Right renal pelvis (tissue), 4 donors: ENCODE measurements at places on chromosomes 4 and X.
A peak's percentile ranks its signal among the peaks of the same experiment; 100 is the strongest.

GRCh38 chrX:52979993-52980392, 21.7 kb upstream of the FAM156A start:
- no peak for DNase-seq

DNA sequence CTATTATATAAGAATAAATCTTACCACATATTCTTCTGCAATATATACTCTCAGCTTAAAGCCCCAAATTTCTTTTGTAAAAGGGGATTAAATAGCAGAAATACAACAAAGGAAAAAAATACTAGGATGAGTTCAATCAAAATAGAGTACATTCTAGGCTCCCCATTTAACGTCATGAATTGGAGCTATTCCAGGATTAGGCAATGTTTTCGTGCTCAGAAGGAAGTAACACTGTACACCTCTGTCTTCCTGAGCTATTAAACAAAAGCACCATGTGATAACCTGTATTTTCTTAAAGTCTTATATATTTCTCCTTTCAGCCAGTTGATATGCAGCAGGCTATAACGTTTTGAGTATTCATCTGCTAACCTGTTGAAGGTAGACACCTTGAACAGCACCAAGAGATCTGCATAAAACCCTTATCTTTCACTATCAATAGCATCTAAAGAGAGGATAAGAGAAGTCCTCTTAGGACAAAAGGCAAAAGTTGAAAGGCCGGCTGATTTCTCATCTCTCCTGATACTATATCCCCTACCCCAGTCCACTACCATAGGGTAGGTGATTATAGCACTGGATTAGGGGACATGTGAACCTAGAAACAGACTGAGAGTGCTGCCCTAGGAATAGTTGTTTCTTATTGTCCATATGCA, 31.5 kb downstream of the TEC start:
- no peak for DNase-seq

DNA sequence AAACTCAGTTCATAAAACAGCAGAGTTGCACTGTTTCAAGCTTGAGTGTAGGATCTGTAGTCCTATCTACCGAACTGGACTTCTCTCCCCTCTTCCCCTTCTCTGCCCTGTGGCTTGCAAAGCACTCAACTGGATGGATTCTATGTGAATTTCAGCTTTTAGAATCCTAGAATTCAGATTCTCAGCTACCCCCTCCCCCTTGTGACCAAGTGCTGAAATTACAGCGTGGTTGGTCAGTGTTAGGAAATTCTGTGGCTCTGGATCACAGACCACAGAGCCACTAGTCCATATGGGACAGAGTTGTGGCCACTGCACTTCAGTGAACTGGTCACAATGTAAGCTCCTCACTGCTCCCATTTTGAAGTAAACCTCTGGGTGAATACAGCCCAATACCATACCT, 64.6 kb upstream of the TRPC5 start:
- DNase-seq: no peak

- DNase-seq: no peak
These were observed 28.6 kb upstream of the INPP4B start for GRCh38 chr4:142874684-142875083.

GRCh38 chrX:30010471-30010870, 204.9 kb upstream of the MAGEB2 start:
- no peak for DNase-seq

DNA sequence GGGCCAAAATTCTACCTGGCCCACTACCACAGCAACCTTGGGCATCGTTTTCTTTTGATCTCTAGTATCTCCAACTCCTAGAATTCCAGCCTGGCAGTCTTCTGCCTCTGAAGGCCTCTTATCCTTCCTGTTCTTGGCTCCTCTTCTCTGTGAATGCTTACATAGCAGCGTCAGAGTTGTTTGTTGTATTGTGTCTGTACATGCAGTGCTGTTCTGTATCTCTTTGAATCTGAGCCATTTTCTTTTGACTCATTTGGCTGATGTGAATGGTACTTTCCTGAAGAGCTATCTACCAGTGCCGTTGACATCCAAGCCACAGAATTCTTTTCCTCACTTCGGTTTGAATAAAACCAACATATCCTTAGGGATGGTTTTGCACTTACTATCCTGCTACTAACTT, 79.2 kb downstream of the TMEM164 start:
- DNase-seq: no peak

DNA sequence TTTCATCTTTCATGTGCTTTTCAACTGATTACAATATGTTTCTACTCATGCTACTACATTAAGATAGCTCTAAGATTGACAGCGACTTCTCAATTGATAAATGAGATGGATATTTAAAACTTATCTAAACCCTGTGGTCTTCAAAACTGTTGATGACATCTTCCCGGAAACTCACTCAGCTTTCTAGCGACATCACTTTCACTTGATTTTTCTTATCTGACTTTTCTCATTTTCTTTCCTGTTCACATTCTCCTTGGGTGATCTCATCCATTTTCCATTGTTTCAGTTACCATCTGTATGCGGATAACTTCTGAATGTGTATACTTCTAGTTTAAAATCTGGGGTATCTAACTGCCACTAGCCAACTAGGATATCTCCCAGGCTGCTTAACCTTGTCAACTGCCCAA, 3.1 kb downstream of the POLR2B start:
- DNase-seq: no peak

DNA sequence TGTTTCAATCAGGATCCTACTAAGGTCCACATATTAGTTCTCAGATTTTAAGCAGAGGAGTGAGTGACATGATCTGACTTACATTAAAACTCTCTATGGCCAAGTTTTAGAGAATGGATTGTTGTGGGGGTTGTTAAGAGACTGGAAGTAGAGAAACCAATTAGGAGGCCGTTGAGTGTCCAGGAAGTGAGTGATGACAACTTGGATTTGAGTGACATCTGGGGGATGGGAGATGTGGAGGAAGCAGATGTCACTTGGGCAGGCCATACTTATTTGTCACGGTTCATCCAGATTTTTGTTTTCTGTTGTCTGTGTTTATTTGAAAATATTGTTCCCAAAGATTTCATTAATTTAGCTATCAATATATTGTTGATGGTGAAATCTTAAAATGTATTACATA, 28.3 kb downstream of the ADD1 start:
- DNase-seq: no peak

GRCh38 chr4:40990236-40990898, 224.0 kb downstream of the APBB2 start:
- DNase-seq: no peak

- DNase-seq: peak; percentile 43
These were observed 2.2 kb downstream of the MAMLD1 start for GRCh38 chrX:150365051-150365989.

- no peak for DNase-seq
These were observed 44.1 kb downstream of the TMEM164 start for GRCh38 chrX:110046971-110047370.

DNA sequence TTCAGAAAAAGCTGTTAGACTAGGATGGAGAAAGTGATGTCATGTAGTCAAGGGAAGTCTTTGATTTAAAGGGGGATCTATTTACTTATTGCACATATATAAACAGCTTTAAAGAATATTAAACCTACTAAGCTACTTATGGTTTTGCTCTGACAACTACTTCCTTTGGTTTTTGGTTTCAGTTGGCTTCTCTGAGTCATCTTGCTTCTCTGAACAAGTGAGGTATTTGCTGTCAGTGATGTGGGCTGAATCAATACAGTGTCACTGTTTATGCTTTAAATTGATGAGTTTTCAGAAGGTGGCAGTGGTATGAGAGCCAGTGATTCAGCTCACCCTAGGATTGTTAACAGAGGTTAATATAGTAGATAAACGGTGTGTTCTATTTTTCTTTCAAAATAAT, 75.1 kb downstream of the CEP44 start:
- no peak for DNase-seq

GRCh38 chrX:149979126-149979644, 40.9 kb upstream of the EOLA2 start:
- no peak for DNase-seq

DNA sequence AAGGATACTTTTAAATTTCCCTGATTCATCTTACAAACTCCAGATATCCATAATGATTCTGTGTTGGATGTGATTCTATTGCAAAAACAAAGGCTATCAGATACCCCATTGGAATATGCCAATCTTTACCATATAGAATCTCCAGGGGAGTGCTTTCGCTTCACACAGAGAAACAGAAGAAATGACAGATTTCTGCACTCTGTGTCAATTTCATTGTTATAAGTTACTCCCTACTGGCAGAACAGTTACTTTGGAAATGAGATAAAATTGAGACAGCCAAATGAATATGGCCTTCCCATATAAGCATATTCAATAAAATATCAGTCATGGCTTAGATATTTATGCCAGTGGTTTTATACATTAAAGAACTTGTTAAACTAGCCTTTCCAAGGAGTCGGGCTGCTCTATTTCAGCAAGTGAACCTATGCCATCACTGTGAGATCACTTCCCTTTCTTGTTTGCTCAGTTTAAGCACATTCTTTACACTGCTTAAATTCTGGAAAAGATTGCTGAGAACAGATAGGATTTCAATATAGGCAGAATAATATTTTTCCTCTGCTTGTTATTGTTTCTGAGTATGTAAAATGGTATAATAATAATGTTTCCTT, 127.5 kb upstream of the ANXA10 start:
- no peak for DNase-seq

DNA sequence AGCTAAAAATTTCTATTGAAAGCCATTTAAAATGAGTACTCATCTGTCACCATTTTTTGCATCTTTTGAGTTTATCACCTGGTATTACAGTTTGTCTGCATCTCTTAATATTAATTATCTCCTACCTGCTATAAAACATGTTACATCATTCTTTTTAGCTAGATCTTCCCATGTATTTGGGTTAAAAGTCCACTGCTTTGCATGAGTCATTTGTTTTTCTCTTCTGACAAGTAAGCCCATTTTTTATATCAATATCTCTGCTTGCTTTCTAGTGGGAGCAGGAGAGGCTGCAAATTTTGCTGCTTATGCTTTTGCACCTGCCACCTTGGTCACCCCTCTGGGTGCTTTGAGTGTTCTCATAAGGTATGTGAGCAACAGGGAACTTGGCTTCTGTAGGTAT, 16.1 kb downstream of the NIPAL1 start:
- no peak for DNase-seq

GRCh38 chrX:82973646-82974045, 534.4 kb upstream of the POU3F4 start:
- DNase-seq: no peak

DNA sequence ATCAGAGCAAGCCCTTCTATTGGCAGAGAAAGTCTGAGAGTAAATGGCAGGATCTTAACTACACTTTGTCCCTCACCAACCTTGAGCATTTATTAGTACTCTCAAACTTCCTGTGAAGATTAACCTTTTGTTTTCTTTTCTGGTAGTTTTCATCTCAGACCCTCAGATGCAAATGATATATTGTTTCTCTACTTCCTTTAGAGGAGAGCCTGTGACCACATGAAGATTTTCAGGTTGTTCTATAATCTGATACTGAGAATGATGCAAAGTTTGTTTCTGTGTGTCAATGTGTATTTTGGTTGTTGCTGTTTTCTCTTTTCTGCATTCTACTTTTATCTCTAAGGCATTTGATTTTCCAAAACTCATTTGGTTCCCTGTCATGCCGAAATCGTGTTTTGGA, 165.8 kb upstream of the CYSLTR1 start:
- DNase-seq: no peak

GRCh38 chr4:151004222-151004621, 10.9 kb downstream of the LRBA start:
- no peak for DNase-seq

DNA sequence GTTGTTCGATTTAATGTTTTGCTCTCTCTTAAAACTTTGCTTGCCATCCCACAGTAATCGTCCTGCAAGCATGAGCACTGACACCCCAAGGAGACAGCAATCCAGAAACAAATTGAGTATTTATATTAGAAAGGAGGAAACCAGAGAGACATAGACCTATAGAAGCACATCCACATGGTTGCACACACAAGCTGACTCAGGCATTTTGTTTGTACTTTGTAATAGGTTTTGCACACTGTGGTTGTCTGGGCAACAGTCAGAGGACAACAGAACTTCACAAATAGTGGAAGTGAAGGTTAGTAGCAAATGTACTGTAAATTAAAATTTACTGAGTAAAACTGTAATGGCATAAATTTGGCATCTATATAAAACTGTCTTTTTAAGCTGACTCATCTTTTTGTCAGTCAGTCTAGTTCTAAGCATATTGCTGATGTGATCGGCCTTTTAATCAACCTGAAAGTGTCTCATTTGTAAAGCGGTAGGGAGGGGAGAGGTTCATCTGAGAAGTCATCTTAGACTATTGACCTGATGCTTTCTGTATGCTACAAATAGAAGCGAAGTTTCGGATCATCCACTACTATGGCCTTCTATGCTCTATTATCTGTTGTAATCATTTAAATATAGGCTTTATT, 1624.7 kb downstream of the ARAP2 start:
- DNase-seq: peak; percentile 16

DNA sequence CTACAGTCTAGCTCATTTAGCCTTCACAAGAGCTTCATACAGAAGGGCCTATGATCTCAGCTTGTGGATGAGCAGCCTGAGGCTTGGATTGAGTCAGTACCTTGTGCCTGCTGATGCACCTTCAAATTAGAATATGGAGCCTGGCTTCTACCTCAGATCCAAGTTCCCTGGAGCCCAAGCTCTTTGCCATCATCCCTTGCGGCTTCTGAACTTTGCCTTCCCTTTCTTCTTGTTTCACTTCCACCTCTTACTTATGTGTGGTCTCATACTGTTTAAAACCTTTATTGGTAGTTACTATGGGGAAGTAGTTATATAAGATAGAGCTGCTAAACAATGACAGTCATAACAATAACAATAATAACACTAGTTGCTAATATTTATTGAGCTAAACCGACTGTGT, 84.3 kb upstream of the AFF2 start:
- no peak for DNase-seq

GRCh38 chr4:3605491-3605890, 73.3 kb upstream of the LRPAP1 start:
- DNase-seq: no peak

DNA sequence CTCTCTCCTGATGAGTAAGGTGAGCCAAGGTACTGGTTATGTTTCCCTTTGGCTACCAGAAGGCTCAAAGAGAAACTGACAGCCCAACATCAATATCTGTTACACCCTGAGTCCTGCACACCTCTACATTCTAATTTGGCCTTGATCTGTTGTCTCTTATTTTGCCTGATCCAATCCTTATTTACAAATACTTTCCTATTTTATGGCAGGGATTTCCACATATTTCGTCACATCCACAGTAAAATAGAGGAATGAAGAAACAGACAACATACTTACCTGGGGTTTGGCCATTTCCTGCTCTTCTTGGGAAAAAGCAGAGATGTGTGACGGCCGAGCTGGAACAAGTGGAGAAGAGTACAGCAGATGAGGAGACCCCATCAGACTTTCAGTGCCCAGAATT, 1.5 kb downstream of the ZNF182 start:
- DNase-seq: no peak

DNA sequence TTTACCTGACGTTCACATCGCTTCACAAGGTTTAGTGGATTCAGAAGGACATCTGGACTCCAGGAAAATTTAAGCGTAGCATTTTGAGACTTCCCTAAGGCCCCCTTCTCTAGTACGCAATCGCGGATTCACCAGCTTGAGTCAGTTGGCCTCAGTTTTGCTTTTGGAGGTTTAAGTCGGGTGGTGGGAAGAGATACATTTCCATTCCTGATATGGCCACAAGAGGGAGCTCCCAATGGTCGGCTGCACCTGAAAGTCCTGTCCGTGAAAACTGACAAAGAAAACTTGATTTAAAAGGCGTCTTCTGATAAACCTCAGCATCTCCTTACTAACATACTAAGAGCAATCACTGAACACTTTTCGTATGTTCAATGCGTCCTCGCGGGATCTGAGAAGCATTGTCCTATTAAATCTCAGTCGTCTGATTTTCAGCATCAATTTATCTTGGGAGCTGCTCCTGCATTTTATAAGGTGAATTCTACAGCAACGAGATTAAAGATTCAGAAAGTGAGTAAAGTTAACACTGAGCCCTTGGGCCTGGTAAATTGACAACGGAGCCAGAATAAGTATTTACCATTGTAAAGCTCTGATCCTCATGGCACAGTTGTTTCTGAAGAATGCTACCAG, 50.6 kb downstream of the LGI2 start:
- peak; percentile 48 for DNase-seq
